Ureter (tissue), 1 donor: ENCODE measurements at places on chromosomes 6 and 20.

- no peak for DNase-seq
Observed at GRCh38 chr20:51199920-51200319, 177.0 kb upstream of the KCNG1 start.

DNA sequence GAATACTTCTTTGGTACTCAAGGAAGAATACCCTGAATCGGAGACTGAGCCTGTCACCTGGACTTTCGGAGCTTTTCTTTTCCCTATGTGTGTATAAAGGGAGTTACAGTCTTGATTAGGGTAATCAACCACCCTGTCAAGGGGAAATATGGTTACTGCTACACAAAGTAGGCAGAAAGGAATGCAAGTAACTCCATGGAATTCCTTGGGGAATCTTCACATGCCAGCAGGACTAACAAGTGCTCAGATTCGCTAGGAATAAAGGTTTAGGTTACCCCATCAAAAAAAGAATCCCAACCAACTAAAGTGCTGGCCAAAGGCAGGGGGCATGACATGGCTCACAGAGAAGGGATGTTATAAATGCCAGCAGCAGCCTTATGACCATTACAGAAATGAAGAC, 10.4 kb downstream of the KCNS1 start:
- DNase-seq: no peak

DNA sequence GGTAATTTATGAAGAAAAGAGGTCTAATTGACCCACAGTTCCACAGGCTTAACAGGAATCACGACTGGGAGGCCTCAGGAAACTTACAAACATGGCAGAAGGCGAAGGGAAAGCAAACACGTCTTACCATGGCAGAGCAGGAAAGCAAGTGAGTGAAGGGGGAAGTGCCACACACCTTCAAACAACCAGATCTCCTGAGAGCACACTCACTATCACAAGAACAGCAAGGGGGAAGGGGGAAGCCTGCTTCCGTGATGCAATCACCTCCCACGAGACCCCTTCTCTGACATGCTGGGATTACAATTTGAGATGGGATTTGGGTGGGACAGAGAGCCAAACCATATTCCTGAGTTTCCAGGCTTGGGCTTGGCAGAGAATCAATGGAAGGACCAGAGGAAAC, 124.1 kb upstream of the RAB32 start:
- no peak for DNase-seq

DNA sequence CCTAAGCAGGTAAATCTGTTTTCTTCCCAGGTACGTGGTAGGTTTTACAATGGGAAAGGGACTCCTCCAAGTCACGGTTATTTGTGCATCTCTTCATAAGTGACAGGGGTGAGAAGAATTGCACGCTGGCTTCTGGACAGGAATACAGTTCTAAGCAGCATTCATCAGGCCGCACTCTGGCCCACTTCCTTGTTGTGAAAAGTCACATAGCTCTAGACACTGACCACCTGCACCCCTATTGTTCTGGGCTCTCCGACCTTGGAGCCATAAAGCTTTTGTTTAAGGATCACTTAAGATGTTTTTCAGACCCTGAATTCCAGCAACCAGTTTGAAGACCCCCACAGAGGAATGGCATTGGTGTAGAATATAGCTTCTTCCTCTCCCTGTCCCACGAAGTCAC, 31.4 kb downstream of the RAMACL start:
- DNase-seq: no peak

DNA sequence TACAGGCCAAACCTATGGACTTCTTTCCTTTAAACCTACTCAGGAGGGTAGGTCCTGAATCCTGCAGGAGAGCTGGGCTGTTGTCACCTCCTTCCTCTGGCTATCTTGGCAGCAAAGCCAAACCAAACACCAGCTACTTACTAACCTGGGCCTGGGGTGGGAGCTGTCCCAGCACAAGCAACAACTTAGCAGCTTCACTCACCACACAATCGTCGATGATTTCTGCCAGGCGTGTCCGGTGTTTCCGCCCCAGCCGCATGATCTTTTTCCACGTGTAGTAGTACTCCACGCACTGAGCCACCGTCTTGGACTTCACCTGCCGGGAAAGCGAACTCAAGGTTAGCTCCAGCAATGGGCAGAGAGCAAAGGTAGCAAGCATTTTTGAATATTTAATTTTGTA, 25.4 kb upstream of the MRPS10 start:
- DNase-seq: no peak

- no peak for DNase-seq
Observed at GRCh38 chr20:4320291-4320690, 304.9 kb upstream of the RNF24 start.

GRCh38 chr20:54195483-54196472, 12.1 kb upstream of the PFDN4 start:
- DNase-seq: no peak

DNA sequence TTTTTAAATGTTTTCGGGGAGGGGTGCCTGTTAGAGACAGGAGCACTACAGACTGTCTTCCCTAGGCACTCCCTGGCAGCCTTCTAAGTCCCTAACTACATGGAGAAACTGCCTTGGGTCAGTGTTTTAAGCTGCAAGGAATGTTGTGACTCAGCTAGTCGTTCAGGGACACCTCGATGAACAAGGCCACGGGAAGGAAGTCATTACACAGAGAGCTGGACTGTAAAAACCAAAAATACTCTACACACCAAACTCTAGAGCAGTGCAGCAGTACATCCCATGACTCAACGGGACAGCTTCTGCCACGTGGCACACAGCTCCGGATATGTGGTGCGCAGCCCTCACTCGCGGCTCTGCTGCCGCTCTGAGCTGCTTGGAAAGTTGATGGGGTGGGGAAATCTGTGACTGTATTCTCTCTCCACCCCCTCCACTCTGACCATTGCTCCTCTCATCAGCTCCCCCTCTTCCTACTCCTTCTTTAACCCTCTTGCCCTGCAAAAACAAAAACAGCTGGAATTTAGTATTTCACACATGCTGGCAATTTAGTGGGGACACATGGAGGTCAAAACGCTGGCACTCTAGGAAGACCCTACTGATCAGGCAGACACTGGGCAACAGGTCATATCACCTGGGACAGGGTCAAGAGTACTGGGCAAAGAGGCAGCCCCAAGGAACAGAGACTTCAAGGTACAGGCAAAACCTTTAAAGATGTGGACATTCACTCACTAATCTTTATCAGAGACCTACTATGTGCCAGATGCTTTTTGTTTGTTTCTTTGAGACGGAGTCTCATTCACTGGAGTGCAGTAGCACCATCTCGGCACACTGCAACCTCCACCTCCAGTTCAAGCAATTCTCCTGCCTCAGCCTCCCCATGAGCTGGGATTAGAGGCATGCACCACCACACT, 10.9 kb upstream of the LPIN3 start:
- peak; percentile 77 for DNase-seq

GRCh38 chr20:63787749-63788148, 43.3 kb downstream of the ZBTB46 start:
- DNase-seq: no peak

DNA sequence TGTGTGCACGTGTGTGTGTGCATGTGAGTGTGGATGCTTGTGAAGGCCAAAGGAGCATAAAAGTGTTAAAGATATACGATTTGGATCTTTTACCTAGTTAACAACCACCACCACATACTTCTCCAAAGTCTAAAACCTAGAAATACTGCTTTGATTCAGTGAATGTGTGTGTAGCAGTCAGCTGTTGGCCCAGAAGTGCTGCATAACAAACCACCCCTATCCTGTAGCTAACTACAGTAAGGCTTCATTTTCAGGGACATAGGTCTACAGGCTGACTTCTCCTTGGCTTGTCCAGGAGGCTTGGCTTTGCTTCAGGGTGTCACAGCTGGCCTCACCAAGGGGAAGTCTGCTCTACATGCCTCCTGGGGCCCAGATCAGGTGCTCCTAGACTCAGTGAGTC, 2.4 kb upstream of the CST8 start:
- DNase-seq: no peak

- no peak for DNase-seq
Observed at GRCh38 chr6:10465629-10466499, 51.0 kb upstream of the TFAP2A start.

GRCh38 chr6:144429753-144430152, 144.6 kb downstream of the UTRN start:
- no peak for DNase-seq

DNA sequence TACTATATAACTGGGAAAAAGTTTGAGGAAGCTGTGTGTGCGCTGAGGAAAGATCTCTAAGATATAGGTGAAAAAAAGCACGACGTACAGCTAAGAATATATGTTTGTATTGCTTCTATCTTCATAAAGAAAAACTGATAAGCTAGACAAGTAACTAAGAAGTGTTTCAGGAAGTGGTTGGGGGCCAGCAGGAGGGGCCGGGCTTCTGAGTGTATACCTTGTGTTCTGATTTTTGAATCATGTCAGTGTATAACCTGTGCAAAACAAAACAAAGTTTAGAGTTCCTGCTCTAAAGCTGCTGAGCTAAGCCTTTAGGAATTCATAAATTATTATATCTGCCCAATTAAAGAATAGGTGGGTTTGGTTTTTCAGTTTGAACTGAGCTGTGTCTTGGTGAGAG, 7.9 kb upstream of the OSER1 start:
- DNase-seq: no peak

GRCh38 chr6:159163901-159164370, 5.3 kb upstream of the FNDC1 start:
- DNase-seq: no peak

DNA sequence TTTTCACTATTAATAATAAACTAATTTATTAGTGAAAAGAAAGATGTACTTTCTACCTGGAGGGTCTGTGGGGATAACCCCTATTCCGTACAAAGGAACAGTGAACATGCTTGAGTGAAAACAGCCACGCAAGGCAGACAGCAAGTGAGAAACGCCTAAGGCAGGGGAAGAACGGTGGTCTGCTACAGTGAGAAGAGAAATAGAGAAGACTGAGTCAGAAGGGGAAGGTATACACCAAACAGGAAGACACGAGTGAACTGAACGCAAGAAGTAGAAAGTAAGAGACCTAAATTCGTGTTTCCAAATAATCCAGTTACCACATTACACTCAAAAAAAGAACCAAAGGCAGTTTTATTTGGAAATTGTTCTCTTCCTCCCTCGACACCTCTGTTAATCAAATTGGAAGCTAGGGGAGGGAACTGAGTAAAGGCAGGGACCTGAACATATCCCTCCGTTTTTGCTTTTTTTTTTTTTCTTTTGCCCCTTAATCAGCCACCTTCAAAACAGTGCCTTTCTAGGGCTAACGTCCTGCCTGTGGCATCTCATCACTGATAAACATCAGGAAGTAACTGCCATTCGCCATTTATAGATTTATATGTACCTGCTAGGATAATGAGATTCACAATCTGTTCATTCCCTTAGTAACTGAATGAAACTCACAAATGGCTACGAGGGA, 48.9 kb downstream of the ATXN1 start:
- DNase-seq: no peak

GRCh38 chr6:33886673-33887144, 82.9 kb upstream of the MLN start:
- DNase-seq: no peak

DNA sequence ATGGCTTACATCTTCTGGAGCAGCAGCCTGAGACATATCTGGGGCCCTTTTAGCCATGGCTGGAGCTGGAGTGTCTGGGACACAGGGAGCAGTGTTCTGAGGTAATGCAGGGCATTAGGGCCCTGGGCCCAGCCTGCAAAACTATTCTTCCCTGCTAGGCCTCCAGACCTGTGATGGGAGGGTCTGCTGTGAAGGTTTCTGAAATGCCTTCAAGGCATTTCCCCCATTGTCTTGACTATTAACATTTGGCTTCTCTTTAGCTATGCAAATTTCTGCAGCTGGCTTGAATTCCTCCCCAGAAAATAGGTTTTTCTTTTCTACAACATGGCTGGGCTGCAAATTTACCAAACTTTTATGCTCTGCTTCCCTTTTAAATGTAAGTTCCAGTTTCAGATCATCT, 61.5 kb downstream of the EDN1 start:
- no peak for DNase-seq

GRCh38 chr6:137868721-137869548, 1.9 kb downstream of the TNFAIP3 start:
- no peak for DNase-seq

- no peak for DNase-seq
Observed at GRCh38 chr20:11553603-11554002, 364.1 kb upstream of the BTBD3 start.

GRCh38 chr20:20342066-20342465, 25.8 kb upstream of the INSM1 start:
- DNase-seq: no peak

- DNase-seq: no peak
Observed at GRCh38 chr20:3727401-3728021, 5.0 kb upstream of the HSPA12B start.

DNA sequence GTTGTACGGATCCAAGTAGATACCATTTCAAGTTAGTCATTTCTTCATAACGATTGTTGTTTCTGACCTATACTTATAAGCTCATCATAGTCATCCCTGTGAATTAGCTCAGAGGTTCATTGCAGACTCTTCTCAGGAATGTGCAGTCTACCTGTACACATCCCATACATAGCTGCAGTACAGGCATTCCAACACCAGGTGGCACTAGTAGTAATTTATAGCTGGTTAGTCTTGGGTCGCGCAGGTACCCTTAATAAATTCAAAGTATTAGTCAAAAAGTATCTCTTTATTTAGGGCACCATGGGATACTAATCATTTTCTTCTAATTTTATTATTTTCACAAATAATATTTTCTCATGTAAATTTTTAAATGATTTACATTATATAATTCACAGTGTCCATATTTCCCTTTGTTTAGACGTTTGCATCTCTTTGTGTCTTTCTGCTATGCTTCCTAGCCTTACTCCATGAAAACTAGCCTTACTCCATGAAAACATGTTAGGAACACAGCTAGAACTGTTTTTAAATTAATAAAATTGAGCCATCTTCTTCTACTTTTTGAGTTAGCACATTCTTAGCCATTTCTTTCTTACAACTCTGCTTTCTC, 128.6 kb upstream of the FAM83B start:
- DNase-seq: peak; percentile 53

DNA sequence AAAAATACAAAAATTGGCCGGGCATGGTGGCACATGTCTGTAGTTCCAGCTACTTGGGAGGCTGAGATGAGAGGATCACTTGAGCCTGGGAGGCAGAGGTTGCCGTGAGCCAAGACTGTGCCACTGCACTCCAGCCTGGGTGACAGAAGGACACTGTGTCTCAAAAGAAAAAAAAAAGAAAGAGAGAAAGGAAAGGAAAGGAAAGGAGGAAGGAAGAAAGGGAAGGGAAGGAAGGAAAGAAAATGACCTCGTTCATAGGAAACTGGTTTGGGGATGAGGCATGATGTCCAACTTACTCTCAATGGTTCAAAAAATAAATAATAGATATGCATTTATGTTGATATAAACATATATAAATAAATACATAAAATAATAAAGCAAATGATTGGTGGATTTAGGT, 6.8 kb upstream of the BFSP1 start:
- DNase-seq: no peak

- DNase-seq: no peak
Observed at GRCh38 chr6:14316651-14317386, 199.2 kb downstream of the CD83 start.

DNA sequence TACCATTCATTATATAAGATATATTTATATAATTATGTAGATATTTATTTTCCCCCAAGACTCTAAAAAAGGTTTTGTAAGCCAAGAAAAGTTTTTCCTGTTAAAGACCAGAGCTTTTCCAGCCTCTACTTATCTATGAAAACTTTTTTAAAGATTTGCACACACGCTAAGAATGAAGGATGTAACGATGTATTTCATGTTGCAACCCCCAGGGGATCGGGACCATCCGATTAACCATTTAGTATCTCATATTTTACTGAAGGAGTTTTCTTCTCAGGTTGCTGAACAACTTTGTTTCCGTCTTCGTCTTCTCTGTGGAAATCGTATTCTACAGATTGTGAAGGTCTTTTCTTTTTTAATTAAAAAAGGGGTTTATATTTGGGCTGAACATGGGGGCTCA, 70.0 kb upstream of the SASH1 start:
- no peak for DNase-seq
